ENCODE measurements at places on chromosomes 1 and 21.

- no peak for DNase-seq
Measured at GRCh38 chr1:5597171-5597850, 394.9 kb downstream of the NPHP4 start.

DNA sequence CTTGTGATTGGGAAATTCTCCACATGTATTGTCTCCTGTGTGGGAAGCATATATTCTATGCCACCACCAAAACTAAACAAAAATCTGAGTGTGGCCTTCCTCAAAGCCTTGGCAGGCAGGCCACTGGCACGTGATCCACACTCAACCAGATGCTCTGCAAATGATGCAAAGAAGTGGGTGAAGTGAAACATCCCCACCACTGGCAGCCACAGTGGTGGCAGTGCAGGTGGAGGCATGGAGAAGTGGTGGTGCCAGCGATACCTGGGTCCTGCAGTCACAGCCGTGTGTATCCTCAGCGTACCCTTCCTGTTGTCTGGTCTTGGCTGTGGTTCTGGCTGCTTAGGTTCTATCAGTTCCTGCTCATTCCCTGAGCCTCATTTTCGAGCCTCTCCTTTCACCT is 65.2 kb downstream of the PLPPR5 start:
- no peak for DNase-seq

DNA sequence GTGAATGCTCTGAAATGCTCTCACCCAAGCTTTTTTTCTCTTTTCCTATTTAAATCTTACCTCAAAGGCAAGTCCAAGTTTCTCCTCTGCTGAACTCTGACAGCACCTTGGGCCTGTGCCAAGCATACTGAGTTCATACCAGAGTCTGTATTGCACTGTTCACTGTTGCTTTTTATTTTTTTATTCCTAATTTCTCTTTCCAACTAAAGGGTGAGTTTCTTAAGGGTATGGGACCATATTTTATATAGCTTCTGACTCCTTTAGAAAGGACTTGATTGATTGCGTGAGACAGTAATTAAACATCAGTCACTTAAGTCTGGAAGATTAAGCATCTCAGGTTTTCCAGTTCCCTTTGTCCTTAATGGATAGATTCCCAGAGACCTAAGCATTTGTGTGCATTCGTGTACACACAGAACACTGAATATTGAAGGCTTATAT is 69.9 kb downstream of the CACHD1 start:
- DNase-seq, result no peak

- no peak for DNase-seq
Measured at GRCh38 chr1:53636621-53637171, 102.3 kb downstream of the GLIS1 start.

DNA sequence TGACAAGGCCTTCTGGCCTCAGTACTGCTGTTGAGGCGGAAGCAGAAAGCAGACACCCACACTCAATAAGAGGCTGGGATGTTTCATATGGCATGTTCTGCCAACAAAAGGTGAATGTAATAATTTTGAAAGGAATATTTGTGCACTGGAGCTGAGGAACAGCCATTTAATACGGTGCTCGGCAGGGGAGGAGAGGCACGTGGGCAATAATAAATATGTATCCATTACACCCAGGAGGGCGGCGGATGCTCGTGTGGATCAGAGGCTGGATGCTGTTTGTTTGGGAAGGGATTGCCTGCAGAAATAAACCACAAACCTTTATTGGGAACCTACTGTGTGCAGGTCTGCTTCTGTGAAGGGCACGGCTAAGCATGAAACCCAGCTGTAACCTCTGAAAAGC is 92.0 kb downstream of the VWA5B1 start:
- DNase-seq, result no peak

DNA sequence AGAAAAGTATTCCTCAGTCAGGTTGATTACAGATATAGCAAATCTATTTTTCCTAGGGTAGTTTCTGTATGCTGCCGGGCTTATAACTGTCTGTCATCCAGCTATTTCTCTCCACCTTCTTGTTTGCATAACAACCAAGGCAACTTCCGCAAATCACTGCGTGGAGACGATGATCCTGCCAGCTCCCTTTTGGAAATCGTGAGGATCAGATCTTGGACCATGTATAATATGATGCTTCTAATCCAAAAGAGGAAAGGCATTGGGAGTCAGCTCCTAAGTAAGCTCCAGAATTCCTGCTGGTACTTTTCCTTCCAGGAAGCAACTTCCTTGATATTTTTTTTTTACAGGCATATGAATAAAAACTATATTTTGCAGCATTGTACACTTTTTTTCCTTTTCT is 445 bp upstream of the RGS4 start:
- no peak for DNase-seq

DNA sequence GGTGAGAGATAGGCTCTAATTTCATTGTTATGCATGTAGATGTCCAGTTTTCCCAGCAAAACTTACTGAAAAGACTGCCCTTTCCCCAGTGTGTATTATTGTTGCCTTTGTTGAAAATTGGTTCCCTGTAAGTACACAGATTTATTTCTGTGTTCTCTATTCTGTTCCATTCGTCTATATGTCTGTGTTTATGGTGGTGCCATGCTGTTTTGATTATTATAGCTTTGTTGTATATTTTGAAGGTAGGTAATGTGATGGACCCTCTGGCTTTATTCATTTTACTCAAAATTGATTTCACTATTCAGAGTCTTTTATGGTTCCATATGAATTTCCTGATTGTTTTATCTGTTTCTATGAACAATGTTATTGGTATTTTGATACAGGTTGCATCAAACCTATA is 375.8 kb upstream of the VAMP3 start:
- no peak for DNase-seq

- no peak for DNase-seq
Measured at GRCh38 chr21:44480200-44481053, 25.1 kb downstream of the LRRC3 start.

GRCh38 chr1:37498872-37499617 is 15.5 kb downstream of the MEAF6 start:
- DNase-seq, result no peak

- no peak for DNase-seq
Measured at GRCh38 chr1:58287894-58288623, 258.5 kb downstream of the OMA1 start.

GRCh38 chr1:15408890-15409387 is 749 bp upstream of the EFHD2 start:
- DNase-seq, result no peak

GRCh38 chr1:177959811-177960515 is 9.9 kb downstream of the SEC16B start:
- DNase-seq, result no peak

- no peak for DNase-seq
Measured at GRCh38 chr1:53197291-53198200, 922 bp downstream of the CPT2 start.

DNA sequence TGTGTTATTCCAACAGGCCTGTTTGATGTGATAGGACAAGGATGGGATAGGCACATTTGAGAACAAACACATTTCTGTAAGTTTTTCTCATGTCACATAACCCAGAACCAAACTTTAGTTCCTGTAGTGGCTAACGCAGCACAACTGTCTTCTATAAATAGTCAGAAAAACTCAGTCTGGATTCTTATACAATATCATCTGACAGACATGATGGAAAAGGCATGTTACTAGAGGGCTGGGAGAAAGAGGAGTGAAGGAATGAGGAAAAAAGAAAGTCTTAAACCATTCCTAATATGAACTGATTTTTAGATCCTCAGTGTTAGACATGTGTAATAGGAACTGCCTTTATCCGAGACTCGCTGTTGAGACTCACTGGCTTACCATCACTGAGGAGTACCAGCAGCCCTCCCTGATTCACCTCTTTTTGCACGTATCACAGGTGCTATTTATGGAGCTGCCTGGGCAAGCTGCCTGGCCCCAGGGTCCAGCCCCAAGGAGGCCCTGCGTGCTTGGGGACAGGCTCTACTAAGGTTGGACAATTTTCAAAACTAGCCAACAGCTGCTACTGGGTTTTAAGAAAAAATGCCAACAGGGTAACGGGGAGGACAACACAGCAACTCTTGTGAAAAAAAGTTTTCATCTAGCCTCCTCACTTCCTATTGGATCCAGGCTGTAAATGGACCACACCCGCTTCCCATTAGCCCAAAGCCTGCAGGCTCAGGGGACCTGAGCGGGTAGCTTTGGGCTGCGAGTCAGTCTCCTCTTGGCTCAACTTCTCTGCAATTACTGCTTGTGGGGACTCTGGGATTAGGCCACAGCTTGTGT is 30.7 kb upstream of the SERBP1 start:
- no peak for DNase-seq

DNA sequence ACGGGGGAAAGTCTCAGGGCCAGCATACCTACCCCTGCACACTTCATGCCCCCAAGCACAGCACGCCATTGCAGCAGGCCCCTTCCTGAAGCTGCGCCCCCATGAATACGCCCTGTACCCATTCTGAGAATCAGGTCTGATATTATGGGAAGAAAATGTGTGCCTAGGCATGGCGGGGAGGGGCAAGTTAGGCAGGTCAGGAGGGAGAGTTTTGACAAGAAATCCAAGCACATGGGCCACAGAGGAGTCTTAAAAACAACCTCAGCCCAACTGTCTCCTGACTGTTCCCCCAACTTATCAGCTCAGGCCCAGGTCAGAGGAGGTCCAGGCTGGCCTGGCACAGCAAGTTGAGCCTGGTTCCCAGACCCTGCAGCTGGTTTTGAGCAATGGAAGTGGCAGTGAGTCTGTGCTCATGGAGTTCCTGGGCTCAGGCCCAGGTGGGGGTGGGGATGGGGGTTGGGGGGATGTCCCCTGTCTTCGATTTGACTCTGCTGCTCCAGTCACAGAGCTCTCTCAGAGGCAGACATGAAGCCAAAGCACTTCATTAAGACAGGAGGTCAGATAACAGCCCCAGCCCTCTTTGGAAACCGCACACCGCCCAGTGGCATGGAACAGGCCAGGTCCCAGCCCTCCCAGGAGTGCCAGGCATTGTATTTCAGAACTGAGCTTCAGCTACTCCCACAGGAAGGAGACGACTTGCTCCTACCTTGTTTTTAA is 20.6 kb upstream of the BCAR3 start:
- DNase-seq, result no peak

GRCh38 chr1:27599605-27600497 is 4.1 kb downstream of the AHDC1 start:
- no peak for DNase-seq

- no peak for DNase-seq
Measured at GRCh38 chr1:175839779-175840669, 96.6 kb upstream of the TNR start.

DNA sequence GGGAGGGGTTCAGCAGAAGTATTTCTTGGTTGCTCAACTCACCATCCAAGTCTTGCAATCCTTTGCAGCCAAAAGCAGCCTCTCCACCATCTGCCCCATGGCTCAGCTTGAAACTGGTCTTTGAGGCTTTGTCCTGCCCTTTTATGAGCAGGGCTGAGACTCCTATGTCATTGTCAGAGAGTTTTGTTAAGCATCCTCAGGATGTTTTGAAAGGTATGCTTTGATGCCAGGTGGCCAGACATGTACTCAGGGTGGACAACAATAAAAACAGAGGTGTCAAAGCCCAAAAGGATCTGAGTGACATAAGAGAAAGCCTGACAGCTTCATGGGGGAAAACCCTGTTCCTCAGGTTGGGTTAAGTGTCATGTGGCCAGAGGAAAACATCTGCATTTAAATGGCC is 310.5 kb downstream of the PRDM2 start:
- DNase-seq, result no peak

GRCh38 chr1:153608742-153609584 is 4.0 kb downstream of the S100A16 start:
- DNase-seq, result peak; percentile 76

GRCh38 chr1:155940482-155940992 is 901 bp upstream of the RXFP4 start:
- no peak for DNase-seq

DNA sequence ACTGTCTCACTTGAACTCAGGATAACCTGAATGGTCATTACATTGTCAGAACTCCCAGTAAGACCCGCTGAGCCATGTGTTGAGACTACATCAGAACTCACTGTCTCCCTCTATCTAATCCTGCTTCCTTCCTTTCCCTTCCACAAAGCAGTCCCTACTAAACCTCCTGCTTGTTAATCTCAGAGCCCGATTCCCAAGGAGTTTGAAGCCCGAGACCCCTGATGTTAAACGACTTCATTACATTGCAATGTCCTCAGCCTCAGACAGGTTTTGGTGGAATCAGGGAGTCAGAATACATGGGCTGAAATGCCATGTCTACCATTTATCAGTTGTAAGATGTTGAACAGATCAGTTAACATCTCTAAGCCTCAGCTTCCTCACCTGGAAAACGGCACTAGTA is 682.4 kb downstream of the ADGRL2 start:
- DNase-seq, result no peak

- no peak for DNase-seq
Measured at GRCh38 chr1:204706838-204707509, 21.4 kb upstream of the LRRN2 start.

DNA sequence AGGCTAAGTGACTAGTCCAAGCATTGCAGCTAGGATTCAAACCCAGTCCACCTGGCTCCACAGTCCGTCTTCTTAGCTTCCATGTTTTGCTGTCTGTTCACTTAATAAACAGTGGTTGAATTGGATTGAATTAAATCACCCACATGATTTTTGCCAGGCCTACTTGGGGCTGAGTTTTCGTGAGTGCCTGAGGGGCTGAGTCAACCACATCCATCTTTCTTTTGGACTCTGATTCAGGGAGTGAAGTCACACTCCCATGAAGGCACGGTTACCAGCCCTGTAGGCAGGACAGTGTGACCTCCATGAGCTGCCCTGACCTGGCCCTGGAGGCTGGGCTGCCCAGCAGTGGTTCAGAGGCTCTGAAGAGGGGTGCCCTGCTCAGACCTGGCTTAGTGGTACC is 123.7 kb downstream of the ACTL8 start:
- DNase-seq, result no peak

GRCh38 chr1:92016720-92017316 is 13.0 kb upstream of the EPHX4 start:
- no peak for DNase-seq

DNA sequence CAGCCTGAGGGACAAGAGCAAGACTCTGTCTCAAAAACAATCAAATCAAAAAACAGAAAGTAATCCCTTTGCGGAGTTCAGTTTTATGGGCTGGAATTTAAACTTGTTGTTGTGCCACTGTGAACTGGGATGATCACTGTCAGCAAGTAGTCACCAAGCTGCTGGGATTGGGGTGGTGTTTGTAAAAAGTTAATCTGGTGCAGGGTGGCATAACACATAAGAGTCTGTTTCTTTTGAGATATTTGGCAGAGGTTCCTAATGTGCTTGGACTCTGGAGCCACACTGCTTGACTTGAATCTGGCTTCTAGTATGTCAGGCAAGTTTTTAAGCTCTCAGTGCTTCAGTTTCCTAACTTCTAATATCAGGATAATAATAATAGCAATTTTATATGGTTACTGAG is 6.6 kb downstream of the CLIC4 start:
- no peak for DNase-seq

- no peak for DNase-seq
Measured at GRCh38 chr21:31556662-31557061, 102.8 kb upstream of the SOD1 start.

DNA sequence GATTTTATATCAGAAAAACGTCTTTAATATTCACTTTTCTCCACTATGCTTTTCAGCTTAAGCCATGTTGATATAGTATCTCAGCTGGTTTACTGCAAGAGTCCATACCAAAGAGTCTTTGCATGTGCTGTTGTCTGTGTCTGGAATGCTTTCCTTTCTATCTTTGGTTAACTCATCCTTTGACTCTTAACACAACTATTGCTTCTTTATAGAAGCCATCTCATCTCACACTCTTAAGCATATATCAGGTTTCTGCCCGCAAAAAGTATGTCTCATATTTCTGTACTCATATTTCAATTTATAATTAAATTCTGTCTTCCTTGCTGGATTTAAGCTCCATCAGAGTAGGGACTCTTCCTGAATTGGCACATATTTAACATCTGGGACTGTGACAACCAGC is 220.9 kb upstream of the KCNK2 start:
- DNase-seq, result no peak
